ENCODE measurements at places on chromosomes 1 and 21.

DNA sequence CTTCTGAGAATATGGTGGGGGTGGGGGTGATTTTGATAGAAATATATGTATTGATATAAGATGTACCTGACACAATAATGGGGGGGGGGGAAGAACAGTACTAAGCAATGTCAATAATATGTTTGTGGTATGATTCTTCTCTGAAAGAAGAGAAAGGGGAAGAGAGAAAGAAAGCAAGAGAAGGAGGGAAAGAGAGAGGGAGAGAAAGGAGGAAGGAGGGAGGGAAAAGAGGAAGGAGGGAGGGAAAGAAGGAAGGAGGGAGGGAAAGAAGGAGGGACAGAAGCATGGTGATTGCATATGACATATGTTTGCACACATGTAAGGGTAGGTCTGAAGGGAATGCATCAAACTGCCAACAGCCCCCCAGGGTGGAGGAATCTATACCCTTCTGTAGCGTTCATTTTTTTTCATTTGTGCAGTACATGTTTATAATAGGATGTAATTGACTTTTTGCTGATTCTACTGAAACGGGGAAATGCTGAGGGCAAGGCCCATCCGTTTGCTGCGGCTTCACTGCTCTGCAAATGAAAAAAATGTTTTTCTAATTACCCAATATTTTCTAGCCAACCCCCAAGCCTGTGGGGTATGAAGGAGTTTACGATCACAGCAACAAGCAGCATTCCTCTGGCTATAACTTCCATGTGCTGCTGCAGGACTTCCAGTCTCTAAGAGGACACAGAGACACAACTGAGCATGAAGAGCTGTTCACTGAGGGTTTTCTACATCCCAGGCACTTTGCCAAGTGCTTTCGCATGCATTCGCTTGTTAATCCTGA, 119.3 kb upstream of the ZC3H12A start:
- no peak for DNase-seq

DNA sequence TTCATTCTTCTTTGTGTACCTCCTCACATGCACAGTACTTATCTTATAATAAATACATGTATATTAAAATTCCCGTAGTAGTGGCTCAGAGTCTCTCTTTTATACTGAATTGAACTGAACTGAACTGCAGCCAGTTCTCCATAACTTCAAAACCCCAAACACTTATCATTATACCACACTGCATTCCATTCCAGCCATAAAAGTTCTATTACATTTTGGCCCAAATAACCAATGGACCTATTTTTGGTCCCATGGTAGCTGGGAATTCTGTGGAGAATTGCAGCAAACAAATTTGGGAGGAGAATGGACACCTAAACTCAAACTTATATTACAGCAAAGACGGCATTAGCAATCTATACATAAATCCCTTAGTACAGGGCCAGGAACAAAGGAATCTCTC, 86.6 kb upstream of the C1orf87 start:
- no peak for DNase-seq

GRCh38 chr1:71083271-71083670, 2.4 kb upstream of the ZRANB2 start:
- DNase-seq = no peak

GRCh38 chr1:11463177-11463576, 15.8 kb upstream of the DISP3 start:
- no peak for DNase-seq

DNA sequence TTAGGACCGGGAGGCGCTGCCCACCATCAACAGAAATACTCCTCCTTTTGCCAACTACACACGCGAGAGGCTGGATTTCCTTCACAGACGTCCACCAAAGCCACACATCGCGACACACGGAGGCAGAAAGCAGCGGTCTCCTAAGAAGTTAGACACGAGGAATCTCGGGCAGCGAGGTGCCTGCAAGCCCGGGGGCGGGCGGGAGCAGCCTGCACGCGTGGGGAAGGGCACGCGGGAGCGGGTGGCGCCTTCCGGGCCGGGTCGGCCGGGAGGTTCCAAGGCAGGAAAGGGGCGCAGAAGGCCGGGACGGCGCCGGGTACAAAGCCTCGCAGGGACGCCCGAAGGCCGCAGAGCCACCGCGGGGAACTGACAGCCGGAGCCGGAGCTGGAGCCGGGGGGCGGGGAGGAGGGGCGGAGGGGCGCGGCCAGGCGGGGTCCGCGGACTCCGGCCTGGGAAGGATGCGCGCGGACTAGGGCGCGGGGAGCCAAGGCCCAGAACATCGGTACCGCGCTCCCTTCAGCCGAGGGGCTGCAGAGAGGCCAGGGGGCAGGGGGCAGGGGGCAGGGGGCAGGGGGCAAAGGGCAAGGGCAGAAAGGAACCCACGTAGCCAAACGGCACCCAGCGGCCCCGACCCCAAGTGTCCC, 722 bp downstream of the NPHP4 start:
- DNase-seq = peak; percentile 17

- no peak for DNase-seq
Observed at GRCh38 chr1:226799634-226800281, 60.7 kb upstream of the ITPKB start.

GRCh38 chr1:167776151-167776550, 54.4 kb downstream of the MPZL1 start:
- DNase-seq = no peak

DNA sequence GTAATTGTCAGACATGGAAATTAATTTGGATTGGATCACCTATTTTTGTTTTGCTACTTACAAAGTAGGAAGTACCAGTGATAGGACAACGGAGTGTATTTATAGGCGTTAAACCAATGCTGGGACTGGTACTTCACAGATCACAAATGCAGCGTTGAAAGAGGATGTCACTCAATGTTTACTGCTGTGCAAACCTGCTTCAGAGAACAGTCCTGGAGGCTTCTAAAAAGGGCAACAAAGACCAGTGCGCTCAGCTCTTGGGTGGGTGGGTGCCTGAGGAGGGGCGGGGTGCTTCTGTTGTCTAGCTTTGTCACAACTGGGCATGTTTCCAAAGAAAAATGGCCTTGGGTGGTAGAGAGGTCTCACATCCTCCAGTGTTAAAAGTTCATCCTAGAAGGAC, 2.1 kb downstream of the C1orf21 start:
- no peak for DNase-seq

DNA sequence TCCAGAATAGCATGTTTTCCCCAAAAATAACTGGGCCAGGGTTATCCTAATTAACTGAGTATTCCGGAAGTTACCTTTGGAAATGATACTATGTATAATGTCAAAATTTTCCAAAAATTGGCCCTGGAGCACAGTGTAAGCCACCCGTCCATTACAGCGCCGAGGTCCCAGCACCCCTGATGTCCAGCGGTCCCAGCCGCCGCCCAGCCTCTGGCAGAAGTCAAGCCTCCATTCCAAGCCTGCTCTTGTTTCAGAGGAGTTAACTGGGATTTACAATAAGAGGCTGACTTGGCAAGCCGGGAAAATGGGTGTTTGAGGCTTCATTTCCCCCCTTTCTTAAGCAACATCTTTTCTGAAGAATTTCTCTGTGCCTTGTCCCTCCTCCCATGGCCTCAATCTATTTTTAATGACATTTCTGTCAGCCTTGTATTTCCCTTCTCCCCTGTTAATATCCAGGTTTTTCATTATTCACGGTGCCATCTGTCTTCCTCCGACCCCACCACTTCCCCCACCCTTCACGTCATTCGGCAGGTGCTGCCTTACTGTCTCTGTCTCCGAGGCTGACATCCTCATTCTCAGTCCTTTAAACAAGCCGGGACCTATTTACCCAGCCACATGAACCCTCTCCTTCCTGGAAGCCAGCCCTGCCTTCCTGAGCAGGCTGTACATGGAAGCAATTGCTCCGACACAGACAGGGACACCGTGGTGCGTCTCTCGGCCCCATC, 490.9 kb downstream of the NPHP4 start:
- DNase-seq = no peak

- no peak for DNase-seq
Observed at GRCh38 chr1:54842963-54843362, 41.8 kb upstream of the TTC22 start.

GRCh38 chr1:116477429-116477828, 93.4 kb downstream of the CD58 start:
- DNase-seq = no peak

- DNase-seq = peak; percentile 71
Observed at GRCh38 chr1:14969006-14969405, 184.5 kb upstream of the TMEM51 start.

DNA sequence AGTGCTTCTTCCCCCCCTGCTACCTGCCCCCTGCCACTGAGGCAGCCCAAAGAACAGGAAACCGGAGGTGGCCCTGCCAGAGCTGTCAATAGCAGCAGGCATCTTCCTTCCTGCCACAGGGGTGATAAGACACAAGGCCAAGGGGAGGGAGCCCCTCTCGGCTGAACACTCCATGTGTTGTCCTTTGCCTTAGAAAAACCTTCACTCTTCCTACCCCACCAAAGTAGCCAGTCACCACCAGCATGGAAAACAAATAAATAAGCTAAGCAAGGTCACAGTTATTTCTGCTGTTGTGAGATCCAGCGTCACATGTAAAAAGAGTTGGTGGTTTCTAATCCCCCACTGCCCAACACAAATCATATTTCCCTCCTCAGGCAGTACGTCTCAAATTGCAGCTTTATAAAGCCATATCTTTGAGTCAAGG, 104.8 kb upstream of the DPT start:
- DNase-seq = no peak

GRCh38 chr1:89754518-89754917, 66.3 kb upstream of the LRRC8D start:
- no peak for DNase-seq

DNA sequence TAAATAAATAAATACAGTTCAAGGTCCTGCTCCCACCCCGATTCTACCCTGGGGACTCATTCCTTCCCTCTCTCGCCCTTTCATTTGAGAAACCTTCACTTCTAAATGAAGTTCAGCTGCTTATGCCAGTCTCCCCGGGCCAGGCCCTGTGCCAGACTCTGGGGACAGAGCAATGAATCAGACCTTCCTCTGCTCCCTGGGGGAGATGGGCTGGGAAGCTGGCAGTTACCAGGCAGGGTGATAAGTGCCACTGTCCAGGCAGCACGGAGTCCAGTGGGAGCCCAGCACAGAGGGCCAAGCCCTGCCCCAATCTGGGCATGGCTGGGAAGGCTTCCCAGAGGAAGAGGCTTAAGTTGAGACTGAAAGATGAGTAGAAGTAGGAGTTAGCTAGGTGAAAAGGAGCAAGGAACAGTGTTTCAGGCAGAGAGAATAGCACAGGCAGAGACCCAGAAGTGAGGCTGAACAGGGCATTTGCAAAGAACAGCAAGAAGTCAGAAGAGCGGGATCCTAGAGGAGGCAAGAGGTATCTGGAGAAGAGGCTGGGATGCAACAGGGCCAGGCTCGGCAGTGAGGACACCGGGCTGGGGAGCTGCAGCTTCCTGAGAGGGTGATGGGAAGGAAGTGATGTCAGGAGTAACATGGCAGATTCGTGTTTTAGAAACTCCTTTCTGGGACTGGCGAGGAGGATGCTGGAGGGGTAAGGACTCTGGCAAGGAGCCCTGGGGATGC, 13.5 kb downstream of the KCNQ4 start:
- DNase-seq = no peak

DNA sequence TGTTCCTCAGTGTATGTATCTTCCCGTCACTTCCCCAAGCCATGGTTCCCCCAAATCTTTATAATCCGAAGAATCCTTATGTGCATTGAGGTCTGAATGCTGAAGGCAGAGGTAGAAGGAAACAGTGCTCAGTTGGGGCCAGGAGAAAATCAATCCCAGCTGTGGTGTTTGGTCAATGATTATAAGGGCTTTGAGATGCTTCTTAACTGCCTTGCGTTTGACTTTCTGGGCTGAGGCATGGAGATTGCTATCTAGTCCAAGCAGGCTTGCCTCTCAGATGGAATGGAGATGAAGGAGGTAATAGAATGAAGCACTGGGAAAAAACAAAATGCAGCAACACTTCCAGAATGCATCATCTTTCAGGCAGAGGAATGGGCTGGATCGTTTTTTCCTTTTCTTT, 3.6 kb upstream of the MAP1LC3C start:
- DNase-seq = no peak

- DNase-seq = peak; percentile 51
Observed at GRCh38 chr1:234893725-234894630, 234.7 kb downstream of the TOMM20 start.

- DNase-seq = peak; percentile 42
Observed at GRCh38 chr1:228101994-228102790, 933 bp downstream of the C1orf35 start.

DNA sequence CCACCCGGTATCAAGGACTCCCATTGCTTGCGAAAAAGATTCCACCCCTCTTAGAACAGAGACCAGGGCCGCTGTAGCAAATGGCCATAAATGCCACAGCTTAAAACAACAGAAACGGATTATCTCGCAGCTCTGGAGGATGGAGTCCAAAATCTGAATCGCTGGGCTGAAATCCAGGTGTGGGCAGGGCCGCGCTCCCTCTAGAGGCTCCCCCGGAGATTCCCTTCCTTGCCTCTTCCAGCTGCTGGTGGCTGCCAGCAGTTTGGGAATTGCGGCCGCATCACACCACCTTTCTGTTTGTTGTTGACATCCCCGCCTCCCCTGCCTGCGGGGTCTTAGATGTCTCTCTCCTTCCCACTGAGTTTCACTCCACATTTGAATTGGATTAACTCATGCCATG, 15.6 kb downstream of the PDE9A start:
- DNase-seq = no peak

DNA sequence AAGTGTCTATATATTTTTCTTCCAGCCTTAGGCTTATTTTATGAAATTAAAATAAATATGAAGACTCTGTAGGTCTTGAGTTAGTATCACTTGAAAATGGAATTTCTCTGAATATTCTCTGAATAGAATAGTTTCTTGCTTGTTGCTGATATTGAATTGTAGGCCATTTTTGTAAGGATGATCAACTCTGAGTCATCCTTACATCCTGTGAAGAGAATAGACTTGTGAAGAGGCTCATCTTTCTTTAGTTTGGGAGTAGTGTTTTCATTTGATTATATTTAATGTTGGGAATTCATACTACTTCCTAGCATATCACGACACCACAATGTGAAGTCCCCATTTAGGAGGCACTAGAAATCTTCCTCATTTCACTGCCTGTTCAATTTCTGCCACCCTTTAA, 27.5 kb upstream of the CD1D start:
- no peak for DNase-seq

DNA sequence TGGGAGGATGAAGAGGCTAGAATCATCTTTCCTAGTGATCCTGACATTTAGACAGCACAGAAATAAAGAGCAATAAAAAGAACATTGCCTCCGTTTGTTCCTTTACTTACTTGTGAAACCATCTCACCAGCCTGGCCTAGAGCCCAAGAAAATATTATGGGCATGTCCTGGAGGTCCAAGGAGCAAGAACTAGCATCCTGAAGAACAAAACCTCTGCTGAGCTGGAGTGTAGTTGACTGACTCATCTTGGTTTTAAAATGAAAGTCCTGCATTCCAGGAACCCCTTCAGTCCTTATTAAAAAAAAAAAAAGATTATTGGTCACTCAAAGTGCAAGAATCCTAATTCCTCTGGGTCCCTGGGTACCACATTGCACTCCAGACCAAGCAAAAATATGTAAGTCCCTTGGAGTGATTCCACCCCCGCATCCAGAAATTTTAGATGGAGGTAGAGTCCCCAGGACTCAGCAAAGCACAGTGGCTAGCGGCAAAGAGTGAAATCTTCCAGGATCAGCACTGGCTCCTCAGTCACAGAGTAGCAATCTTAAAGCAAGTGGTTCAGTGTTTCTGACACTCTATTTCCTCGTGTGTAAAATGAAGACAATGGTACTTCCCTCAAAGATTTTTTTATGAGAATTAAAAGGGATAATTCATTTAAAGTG, 7.0 kb downstream of the SMCP start:
- DNase-seq = no peak

Data from T-helper 2 cell treated with Interferon-gamma antibody and Interleukin-4, amounts not matched to agents 5 μg/mL and 100 μg/mL, for 36 hours (primary cell).